ENCODE measurements at places on chromosomes 2 and 18. TPM values are rescaled to one million over a fixed set of nuclear protein-coding genes. Genes with fewer than 3 reads are reported as not detected.

The IL1A gene
- not detected for total RNA-seq

The HYCC2 gene
- 5.7 TPM for total RNA-seq

The SGPP2 gene
- total RNA-seq, result not detected

The TBR1 gene
- total RNA-seq, result 0.97 TPM

The TIMM21 gene
- total RNA-seq, result 27.6 TPM

The MAIP1 gene
- 15.5 TPM for total RNA-seq

The TMEM198 gene
- total RNA-seq, result 5.8 TPM

The SCN3A gene
- total RNA-seq, result 0.11 TPM

The CPLX4 gene
- total RNA-seq, result not detected

The RAB17 gene
- total RNA-seq, result 1.7 TPM

The MAP3K20 gene
- 55.0 TPM for total RNA-seq

The CAPG gene
- total RNA-seq, result 223 TPM

The CYTIP gene
- not detected for total RNA-seq

The DES gene
- 0.51 TPM for total RNA-seq

The SELENOI gene
- total RNA-seq, result 19.8 TPM

The AGPS gene
- total RNA-seq, result 36.7 TPM

The MAPK4 gene
- 0.22 TPM for total RNA-seq

The ZNF804A gene
- 0.76 TPM for total RNA-seq

The SLC9A2 gene
- total RNA-seq, result not detected

The KCNK3 gene
- not detected for total RNA-seq

The MARCHF4 gene
- total RNA-seq, result 14.5 TPM

The NPC1 gene
- 28.7 TPM for total RNA-seq

The DSC3 gene
- total RNA-seq, result not detected

The TXNDC2 gene
- not detected for total RNA-seq

The GAL3ST2 gene
- total RNA-seq, result not detected

The CCBE1 gene
- 11.4 TPM for total RNA-seq

The GKN1 gene
- total RNA-seq, result not detected

The UGT1A10 gene
- not detected for total RNA-seq

The MOGAT1 gene
- not detected for total RNA-seq

The PROKR1 gene
- 0.11 TPM for total RNA-seq

The KIF1A gene
- not detected for total RNA-seq

The NXPH2 gene
- not detected for total RNA-seq

The C2orf72 gene
- 0.11 TPM for total RNA-seq

The NR4A2 gene
- 1.1 TPM for total RNA-seq

The C2orf66 gene
- not detected for total RNA-seq

The ALS2 gene
- 17.3 TPM for total RNA-seq

The NTSR2 gene
- not detected for total RNA-seq

The PSD4 gene
- total RNA-seq, result 6.1 TPM

The ATP6V1B1 gene
- total RNA-seq, result not detected

The ANKRD62 gene
- total RNA-seq, result not detected

The RGPD3 gene
- 0.13 TPM for total RNA-seq

The NOL4 gene
- not detected for total RNA-seq

The DBI gene
- total RNA-seq, result 41.6 TPM

The AMER3 gene
- total RNA-seq, result not detected

The FAM228A gene
- total RNA-seq, result 2.1 TPM

The GRHL1 gene
- total RNA-seq, result 0.38 TPM

The MOB4 gene
- total RNA-seq, result 32.2 TPM

The ERMN gene
- not detected for total RNA-seq

The FIGN gene
- total RNA-seq, result 0.76 TPM

The TM4SF20 gene
- 14.2 TPM for total RNA-seq

The OTOS gene
- not detected for total RNA-seq

The RNU2-63P gene
- total RNA-seq, result not detected

Measured in GM23248 (cell line).